ENCODE measurements at places on chromosomes 4 and X.

DNA sequence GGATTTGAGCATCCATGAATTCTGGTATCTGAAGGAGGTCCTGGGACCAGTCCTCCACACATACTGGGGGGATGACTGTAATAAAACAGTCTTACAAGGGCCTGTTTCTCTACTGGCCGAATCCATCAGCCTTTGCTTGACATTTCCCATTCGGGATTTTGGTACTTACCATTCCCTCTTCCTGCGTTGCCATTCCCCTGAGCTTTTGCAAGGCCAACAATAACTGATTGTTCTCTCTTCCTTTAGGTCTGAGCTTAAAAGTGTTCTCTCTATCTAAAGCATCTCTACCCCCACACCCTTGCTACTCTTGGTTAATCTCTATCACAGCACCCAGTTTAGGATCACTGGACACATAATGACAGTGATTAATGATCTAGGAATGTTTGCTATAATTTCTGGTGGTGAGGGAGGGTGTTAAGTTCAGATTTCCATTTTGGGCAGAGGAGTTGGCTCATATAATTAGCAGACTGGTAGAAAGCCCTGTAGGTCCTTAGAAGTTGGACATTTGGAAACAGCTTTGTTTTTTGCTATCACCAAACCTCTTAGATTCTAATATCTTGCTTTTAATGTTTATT lies 29.4 kb downstream of the TMA16 start:
- DNase-seq = no peak

DNA sequence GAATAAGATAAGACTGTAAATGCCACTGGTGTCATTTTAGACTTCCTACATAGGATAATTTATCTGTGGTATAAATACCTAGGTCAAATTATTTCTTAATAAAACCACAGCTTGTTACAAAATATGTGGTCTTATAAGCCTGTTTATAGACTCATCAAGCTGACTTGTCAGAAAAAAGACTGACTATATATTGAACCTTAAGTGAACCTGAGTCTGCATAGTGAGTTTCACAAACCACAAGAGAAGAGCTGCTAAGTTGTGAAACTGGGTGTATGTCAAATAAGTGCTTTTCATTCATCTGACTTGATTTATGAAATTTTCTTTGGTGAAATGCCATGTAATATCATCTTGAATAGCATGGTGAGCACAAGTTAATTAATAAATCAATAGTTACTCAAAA lies 48.4 kb upstream of the TMPRSS11A start:
- DNase-seq = no peak

DNA sequence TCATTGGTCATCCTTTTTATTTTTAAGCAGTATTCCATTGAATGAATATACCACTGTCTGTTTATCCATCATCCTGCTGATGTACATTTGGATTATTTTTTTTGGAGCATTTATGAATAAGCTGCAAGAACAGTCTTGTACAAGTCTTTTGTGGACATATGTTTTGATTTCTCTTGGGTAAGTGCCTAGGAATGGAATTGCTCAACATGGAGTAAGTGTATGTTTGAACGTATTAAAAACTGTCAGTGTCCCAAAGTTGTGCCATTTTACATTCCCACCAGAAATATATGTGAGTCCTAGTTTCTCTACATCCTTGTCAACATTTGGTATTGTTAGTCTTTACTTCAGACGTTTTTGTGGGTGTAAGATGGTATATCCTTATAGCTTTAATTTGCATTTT lies 287.0 kb upstream of the POF1B start:
- no peak for DNase-seq

DNA sequence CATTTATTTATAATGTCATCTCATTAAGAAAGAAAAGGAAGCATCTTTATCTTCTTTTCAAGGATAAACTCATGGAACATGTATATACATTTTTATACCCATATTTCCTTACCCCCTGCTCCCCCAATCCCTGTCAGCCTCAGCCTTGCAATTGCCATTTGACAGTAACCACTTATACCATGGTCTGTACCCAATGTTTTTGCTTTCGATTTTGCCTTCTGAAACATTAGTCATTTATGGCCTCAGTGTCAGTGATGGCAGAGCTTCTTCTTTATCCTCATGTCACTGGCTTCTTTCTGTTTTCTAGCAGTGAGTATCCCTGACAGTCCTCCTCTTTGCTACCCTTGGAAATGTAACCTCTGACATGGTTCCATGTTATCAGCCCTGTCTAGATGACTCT lies 228.4 kb downstream of the SPRY1 start:
- no peak for DNase-seq

GRCh38 chrX:17377795-17378194 lies 2.8 kb downstream of the NHS start:
- DNase-seq = no peak

DNA sequence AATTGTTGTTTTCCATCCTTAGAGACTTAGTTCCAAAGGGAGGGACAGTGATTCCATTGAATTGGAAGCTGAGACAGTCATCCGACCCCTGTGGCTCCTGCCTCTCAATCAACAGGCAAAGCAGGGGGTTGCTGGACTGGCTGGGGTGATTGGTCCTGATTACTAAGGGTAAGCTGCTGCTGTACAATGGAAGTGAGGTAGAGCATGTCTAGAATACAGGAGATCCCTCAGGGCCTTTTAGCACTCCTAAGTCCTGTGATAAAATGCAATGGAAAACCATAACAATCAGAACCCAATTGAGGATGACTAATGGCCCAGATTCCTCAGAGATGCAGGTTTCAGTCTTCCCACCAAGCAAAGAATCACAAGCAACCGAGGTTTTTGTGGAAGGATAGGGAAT lies 127.6 kb downstream of the AASDH start:
- no peak for DNase-seq

- DNase-seq = no peak
These were observed 24.2 kb downstream of the SMC1A start for GRCh38 chrX:53398216-53398615.

DNA sequence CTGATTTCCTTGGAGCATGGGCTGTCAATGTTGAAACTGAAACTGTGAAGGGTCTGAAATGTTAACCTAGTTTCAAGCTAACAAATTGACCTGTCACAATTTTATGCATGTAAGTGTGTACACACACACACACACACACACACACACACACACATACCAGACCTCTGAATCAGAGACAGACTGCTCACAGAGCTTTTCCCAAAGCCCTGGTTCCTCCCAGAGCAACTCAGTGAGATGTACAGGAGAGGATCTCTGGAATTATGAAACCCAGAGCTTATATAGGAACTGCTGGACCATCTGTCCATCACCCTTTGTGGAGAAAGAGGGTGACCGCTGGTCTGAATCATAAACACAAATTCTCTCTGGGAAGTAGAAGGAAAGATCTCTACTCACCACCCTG lies 228.1 kb upstream of the PRPS2 start:
- DNase-seq = no peak

GRCh38 chrX:20971250-20971649 lies 403.0 kb upstream of the CNKSR2 start:
- DNase-seq = no peak

GRCh38 chr4:112910109-112910736 lies 139.2 kb upstream of the ANK2 start:
- no peak for DNase-seq

GRCh38 chr4:10115797-10116568 lies 616 bp downstream of the WDR1 start:
- DNase-seq = peak; percentile 27

Data from activated naive CD4-positive, alpha-beta T cell (primary cell).